ENCODE measurements at places on chromosomes 12 and 14.

DNA sequence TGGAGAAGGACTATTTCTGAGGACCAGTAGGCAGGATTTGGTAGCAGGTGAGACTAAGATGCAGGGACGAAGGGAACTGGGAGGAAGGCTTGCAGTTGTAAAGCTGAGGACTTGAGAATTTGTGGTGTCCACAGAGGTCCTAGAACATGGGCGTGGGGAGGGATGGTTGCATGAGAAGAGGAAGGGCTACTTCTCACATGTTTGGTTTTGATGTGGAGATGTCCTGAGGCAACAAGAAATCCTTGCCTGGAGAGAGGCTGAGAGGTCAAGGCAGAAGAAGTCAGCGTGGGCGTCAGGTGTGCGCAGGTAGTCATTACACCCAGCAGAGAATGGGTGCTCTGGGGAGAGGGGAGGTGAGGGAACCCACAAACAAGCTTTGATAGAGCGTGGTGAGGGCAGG, 5.7 kb upstream of the RABGGTA start:
- no peak for DNase-seq

DNA sequence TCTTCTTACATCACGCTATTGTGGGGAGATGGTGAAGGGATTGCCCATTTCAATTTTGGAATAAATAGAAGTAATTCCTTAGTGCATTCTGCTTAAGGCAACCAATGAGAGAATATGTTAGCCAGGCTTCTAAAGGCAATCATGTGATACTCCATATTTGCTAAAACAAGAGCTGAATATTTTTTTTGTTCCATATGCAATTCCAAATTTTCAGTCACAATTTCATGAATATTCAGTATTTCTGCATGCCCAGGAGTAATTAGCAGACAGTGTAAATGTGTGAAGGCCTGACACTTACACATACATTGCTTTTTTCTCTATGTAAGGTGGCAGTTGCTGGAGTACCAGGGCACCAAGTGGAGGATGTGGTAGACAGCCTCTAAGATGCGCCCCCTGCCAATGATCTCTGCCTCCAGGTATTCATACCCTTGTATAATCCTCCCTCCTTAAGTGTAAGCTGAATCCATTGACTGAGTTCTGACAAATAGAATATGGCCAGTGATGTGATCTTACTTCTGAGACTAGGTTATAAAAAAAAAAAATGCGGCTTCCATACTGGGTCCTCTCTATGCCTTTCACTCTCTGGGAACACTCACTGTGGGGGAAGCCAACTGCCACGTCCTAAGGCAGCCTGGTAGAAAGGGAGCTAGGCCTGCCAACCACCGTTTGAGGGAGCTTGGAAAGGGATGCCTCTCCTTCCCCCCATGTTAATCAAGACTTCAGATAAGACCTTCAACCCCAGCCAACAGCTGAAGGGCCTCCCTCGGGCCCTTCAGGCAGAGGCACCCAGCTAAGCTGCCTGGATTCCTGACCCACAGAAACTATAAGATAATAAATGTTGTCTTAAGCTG, 62.7 kb upstream of the PTGR2 start:
- no peak for DNase-seq

- DNase-seq = no peak
Measured at GRCh38 chr12:51244269-51244668, 5.6 kb downstream of the DAZAP2 start.

- DNase-seq = no peak
Measured at GRCh38 chr12:92098594-92099380, 46.9 kb downstream of the BTG1 start.

DNA sequence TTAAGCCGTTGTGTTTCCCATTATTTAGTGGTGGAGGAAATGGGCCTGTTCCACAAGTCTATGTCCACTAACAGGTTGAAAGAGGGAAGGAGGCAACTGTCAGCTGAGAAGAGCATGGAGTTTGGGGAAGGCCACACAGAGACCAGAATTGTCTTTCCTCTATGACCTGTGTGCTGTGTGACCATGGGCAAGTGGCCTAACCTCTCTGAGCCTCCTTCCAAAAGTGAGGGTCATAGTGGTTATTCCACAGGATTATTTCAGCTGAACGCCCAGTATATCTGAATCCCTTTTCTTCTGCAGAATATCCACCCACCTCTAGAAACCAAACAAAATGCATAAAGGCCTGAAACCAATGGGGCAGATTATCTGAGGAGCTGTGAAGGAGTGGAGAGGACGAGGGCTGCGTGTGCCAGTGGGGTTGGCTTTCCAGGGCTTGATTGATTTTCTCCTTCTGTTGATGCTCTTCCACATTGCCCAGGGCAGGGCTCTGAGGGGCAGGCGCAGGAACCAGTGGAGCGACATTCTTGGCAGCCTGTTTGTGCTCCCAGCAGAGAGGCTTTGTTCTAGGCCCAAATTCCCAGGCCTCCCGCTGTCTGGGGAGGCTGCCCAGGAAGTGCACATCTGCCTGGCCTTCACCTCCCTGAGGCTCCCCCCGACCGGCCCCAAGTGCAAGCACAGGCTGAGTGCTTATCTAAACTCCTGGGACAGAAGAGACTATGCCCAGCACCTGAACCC, 452.7 kb downstream of the BCL11B start:
- DNase-seq = no peak

DNA sequence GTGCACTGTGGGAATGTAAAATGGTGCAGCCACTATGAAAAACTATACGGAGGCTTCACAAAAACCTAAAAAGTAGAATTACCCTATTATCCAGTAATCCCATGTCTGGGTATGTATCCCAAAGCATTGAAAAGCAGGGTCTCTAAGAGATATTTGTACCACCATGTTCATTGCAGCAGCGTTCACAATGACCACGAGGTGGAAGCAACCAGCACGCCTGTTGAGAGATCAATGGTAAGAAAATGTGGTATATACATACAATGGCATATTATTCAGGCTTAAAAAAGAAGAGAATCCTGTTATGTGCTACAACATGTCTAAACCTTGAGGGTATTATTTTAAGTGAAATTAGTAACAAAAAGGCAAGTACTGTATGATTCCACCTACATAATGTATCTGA, 910 bp upstream of the NOPCHAP1 start:
- no peak for DNase-seq

DNA sequence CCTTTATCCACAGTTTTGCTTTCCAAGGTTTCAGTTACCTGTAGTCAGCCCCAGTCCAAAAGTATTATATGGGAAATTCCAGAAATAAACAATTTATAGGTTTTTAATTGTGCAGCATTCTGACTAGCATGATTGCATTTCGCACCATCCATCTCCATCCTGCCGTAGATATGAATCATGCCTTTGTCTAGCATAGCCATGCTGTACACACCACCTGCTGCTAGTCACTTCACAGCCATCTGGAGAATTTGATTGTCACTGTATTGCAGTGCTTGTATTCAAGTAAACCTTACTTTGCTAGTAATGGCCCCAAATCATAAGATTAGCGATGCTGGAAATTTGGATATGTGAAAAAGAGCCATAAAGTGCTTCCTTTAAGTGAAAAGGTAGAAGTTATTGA, 36.0 kb downstream of the MUCL1 start:
- DNase-seq = no peak

DNA sequence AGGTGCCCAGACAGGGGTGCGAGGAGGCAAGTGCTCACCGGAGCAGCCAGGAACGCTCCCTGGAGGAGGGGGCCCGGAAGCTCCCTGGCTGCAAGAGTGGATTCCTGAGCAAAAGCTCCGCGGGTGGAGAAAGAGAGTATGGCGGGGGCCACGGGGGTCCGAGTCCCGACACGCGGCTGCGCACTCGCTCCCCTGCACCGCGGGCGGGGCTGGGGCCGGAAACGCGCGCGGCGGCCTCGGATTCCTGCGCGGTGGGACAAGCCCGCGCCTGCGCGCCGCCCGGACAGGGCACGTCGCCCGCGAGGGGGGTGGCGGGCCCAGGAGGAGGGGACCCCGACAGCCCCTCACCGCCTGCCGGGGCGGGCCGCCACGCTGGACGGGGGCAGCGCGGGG, 27.8 kb upstream of the GPR132 start:
- DNase-seq = no peak
